NCI-H69 (cell line): ENCODE measurements at places on chromosomes 7 and 10.

- no peak for DNase-seq
These were observed 35.4 kb downstream of the MASTL start for GRCh38 chr10:27190508-27190907.

GRCh38 chr7:27157702-27158431 lies 1.4 kb upstream of the HOXA7 start:
- no peak for DNase-seq

- peak; percentile 4 for DNase-seq
These were observed 216.4 kb downstream of the CRPPA start for GRCh38 chr7:16204953-16205352.

- no peak for DNase-seq
These were observed 767.2 kb downstream of the REEP3 start for GRCh38 chr10:64288404-64288803.

- peak; percentile 32 for DNase-seq
These were observed 41.5 kb upstream of the ANAPC16 start for GRCh38 chr10:72174297-72174662.

DNA sequence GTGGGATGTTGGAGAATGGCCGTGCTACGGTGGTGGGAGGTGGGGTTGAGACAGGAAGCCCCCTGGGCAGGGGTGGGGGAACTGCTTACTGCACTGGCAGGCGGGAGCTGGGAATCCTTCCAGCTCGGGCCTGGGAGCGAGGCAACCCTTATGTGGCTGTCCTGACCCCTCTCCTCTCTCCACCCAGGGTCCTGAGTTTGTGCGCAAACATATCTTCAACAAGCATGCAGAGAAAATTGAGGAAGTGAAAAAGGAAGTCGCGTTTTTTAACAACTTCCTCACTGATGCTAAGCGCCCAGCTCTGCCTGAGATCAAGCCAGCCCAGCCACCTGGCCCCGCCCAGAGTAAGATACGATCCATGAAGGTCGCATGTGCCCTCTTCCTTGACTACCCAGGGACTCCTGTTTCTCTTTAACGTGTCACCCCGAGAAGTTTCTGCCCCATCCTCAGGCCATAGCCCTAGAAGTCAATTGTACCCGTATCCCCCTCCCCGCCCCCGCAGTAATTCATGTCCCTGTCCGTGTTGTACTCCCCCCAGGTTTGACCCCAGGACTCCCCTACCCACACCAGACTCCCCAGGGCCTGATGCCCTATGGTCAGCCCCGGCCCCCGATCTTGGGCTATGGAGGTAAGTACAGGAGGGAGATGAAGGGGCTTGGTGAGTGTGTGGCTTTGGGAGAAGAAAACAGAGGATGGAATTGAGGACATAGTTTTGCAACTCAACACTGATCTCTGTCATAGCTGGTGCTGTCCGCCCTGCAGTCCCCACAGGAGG lies 1.8 kb downstream of the UFSP1 start:
- DNase-seq = no peak

DNA sequence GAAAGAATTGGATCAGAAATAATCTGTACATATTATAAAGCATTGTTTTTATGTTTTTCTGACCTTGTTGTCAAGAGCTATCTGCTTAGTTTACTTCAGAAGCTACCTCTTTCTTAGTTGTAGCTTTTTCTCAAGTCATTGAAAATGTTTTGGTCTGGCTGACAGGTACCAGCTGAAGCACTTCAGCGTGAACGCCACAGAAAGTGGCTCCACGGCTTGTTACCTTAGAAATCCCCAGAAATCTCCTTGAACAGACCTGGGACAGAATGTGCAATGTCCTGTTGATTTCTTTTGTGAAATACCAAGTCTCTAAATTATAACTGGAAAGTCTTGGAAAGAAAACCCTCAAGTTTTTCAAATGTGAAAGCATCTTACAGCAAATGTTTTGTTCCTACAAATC lies 96.8 kb downstream of the ZMYND11 start:
- DNase-seq = no peak

DNA sequence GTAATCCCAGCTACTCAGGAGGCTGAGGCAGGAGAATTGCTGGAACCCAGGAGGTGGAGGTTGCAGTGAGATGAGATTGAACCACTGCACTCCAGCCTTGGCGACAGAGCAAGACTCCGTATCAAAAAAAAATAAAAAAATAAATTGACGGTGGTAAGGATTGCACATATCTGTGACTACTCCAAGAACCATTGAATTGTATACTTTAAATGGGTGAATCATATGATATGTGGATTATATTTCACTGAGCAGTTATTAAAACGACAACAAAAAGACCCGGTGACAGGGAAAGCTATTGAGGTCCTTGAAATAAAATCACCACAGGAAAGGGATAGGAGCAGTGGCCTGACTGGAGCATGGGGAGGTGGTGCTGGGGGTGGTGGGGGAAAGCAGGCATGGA lies 31.2 kb upstream of the COMTD1 start:
- DNase-seq = no peak

DNA sequence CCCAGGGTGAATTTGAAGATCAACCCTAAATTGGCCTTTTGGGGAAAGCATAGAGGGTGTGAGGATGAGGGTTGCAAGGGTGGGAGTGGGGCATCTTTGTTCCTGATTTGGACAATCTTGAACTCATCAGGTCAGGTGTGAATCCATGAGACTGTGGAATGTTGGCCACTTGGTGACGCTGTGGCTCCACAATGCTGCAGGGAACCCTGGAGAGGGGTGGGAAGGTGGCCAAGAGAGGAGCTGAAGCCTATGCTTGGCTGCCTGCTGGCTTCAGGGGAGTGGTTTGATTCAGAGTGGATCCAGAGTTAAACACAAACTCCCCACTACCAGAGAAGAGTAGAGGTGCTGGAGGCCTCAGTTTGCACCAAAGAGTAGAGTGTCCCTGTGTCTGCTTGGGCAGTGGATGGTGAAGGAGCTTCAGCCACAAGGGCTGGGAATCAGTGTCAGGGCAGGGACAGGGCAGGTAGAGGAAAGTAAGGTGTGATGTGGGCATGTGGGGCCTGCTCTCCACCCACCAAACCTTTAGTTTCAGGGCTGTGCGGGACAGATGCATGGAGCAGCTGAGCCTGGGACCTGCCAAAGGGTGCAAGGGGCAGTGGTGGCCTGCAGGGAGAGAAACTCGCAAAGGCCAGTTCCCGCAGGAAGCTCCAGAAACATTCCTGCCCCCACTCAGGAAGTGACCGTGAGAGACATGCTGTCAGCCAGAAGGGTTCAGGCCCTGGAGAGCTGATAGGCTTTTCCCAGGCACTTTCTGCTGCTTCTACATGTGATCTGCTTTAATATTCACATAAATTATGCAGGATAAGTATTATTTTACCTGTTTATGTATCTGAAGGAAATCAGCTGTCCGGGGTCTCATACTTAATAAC lies 81.0 kb upstream of the PRSS58 start:
- peak; percentile 93 for DNase-seq
